ENCODE measurements at places on chromosomes 13 and 19.

DNA sequence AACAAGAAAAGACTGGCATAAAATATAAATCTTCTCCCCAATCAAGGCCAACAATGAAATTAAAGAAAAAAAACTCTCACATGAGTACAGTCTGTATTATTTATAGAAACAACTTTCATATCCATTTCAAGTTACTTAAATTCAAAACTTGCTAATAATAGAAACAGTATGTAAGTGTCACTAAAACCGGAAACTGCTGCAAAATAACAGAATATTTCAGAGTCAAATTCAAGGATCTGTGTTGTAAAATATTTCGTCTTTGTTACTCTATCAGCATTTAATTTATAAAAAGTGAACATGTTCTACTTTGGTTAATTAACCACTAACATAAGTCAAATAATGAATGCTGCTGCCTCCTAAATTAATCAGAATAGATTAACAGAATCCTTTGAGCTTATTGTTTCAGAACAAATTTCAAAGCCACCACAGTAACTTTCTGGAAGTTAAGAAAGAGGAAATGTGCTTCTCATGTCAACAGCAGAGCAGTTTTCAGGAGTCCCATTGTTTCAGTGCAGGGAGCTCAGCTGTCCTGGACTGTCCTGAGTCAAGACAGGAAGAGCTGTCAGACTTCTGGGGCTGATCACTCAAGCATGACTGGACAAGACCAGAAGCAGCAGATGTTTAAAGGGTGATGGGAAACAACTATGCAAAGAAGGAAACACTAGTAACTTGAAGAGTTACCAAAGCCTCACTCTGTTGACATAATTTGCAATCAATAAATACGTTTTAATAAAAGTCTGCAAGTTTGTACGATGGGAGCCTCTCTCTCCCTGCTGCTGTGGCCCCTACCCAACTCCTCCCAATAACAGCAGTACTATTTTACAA is 76.9 kb downstream of the FOXO1 start:
- peak; percentile 97 for DNase-seq

DNA sequence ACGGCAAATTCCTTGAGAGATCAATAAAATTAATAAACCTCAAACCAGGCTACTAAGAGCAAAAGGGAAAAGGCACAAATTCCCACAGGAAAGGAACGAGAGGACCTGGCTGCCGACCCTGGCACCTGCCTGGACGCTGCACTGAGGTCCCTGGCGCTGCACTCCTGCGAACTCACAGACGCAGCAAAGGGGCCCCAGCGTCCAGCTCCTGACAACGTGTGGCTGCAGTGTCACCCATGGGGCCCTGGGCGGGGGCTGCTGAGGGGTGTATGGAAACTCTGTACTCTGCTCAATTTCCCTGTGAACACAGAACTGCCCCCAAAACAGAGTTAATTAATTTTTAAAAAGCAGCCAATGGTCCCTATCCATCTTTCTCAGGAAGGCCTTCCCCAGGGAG is 61.3 kb upstream of the C13orf46 start:
- no peak for DNase-seq

- DNase-seq, result no peak
Observed at GRCh38 chr19:42250183-42250665, 4.7 kb downstream of the ERF start.

- DNase-seq, result no peak
Observed at GRCh38 chr19:21151460-21151859, 9.6 kb downstream of the ZNF431 start.

GRCh38 chr13:45943120-45943519 is 91.6 kb upstream of the SIAH3 start:
- no peak for DNase-seq

- DNase-seq, result no peak
Observed at GRCh38 chr13:44271031-44271455, 102.6 kb upstream of the SERP2 start.

GRCh38 chr19:5832527-5833216 is 6.8 kb downstream of the FUT6 start:
- no peak for DNase-seq

- DNase-seq, result no peak
Observed at GRCh38 chr13:72890546-72890945, 108.6 kb downstream of the PIBF1 start.

- DNase-seq, result no peak
Observed at GRCh38 chr19:42558450-42559150, 30.3 kb upstream of the CEACAM1 start.

GRCh38 chr19:45960595-45961235 is 12.9 kb downstream of the NOVA2 start:
- no peak for DNase-seq

GRCh38 chr19:6861683-6862286 is 25.6 kb upstream of the ADGRE1 start:
- DNase-seq, result peak; percentile 20

DNA sequence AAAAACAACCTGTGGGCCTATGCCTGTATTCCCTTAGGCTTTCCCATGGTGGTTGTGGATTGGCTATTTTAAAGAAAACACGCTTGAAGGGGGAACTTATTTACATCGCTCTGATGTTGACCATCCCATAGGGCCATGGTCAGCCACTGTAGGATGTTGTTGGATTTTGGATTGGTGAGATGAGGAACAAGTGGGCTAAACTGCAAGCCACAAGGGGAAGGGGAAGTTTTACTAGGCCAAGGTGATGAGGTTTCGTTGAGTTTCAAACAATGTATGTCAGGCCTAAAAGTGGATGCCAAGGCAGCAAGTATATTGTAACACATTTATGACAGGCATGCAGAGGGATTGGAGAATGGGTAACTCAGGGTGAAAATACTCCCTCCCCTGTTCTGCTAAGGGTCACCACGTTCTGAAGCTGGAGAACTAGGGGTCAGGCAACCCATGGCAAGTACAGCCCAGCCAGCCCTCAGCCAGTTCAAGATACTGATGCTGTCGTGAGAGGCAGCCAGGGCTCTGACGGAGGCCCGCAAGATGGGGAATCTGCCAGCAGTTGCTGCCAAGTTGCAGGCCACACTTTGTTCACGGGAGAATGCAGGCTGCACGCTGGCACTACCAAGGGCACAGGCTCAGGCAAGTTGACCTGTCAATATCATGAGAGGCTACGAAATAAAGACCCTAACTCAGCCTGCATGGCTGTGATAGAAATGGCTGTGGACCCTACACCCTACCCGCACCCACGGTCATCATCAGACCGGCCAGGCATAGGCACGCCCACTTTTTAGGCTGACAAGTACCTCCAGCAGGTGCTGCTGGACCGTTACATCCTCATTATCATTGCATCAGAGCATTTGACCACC is 11.1 kb downstream of the IRGC start:
- no peak for DNase-seq

DNA sequence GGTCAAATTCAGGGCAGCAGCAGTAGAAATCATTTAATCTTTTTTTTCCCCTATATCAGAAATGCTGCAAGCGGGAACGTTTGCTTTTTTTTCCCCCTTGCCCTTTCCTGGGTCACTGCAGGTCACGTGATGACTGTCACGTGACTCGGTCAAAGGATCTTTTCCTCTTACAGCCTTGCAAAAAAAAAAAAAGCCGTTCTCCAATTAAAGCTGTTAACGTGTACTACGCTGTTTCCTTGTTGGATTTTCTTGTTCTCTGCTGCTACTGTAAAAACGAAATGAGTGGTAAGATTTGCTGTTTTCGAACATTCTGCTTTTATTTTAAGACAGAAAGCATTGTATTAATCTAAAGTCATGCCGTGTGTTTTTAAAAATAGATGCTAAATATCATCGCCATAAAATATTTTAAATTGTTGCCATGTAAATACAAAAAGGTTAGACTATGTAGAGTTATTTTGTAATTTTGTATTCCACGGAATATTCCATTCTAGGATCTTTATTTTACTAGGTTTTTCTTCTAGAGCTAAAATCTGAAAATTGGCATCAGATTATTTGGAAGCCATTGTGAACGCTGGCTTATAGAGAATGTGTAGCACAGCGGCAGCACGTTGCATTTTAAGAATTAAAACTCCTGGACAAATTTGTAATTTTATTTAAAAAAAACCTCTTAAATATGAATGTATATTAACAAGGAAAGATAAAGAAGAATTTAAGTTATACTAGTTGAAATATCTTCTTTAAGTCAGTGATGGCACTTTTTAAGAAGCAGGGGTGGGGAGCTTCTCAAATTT is 109.8 kb upstream of the MLNR start:
- DNase-seq, result peak; percentile 92

GRCh38 chr19:51071095-51071405 is 6.2 kb upstream of the KLK13 start:
- no peak for DNase-seq

DNA sequence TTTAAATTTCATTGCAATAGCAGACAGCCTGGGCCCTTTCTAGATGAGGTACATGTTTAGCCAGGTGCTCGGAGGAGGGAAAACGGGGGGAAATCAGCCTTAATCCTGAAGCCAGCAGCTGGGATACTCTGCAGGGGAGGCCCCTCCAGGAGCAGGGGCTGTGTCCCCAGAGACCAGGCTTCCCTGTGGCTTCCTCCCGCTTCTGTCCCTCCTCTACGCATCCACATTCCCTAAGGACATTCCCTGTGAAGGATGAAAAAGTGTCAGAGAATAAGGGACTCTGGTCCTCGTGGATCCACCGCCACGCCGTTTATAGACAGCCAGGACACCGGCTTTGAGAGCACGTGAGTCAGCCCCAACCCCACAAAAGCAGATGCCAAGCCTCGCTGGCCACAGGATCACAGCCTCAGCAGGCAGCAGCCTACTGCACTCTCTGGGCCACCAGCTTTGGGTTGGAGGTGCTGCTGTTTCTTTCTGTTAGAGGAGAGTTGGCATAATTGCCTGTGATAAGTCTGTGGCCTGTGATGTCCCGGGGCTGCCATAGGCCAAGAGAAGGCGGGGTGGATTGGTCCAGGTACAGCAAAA is 36.7 kb upstream of the RANBP3 start:
- no peak for DNase-seq

DNA sequence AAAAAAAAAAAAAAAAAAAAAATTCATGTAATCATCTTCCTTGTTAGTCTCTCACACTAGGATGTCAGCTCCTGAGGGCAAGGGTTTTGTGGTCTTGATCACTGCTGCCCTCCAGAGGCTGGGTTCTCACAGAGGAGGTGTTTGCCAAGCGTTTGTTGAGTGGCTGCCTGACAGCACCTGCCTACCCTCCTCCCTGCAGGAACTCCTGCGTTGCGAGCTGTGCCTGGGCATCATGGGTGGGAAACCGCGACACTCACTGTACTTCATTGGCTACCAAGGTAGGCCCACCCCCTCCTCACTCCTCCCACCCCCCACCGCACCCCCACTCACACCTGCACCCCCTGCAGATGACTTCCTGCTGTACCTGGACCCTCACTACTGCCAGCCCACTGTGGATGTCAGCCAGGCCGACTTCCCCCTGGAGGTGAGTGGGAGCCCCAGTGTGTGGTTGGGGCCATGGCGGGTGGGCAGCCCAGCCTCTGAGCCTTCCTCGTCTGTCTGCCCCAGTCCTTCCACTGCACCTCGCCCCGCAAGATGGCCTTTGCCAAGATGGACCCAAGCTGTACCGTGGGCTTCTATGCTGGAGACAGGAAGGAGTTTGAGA is 8.1 kb downstream of the ATG4D start:
- peak; percentile 54 for DNase-seq

- peak; percentile 91 for DNase-seq
Observed at GRCh38 chr19:3700242-3701032, at the start of gene PIP5K1C. TSS of gene PIP5K1C (minus strand) at chr19:3700468. CDS start at chr19:3700390, 78 bp downstream.

- DNase-seq, result no peak
Observed at GRCh38 chr19:38970664-38971532, 4.6 kb downstream of the FBXO17 start.

DNA sequence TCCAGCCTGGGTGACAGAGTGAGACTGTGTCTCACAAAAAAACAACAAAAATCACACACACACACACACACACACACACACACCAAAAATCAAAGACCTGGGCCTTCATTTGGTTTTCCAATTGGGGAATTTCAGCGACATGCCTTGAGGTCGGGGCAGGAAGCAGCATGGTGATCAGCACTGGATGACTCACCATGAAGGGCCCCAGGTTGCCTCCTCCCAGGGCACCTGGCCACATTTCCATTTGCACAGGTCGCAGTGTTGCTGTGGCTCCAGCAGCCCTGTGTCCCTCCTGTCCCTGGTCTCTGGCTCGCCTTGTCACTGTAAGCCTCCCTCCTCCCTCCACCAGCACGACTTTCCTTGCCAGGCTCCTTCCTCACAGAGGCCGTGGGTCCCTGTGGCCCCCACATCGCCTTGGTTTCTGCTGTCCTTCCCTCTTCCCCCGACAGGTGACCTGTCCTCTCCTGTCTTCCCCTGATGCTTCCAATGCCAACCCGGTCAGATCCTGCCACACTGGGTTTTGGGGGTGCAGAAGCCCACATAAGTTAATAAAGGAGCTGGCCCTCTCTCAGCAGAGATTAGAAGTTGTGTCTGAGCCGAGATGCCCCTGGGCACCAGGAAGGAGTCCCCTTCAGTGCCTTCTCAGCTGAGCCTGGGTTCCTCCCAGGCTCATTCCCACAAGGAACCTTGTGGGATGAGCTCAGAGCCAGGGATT is 66.7 kb downstream of the GPR12 start:
- no peak for DNase-seq

DNA sequence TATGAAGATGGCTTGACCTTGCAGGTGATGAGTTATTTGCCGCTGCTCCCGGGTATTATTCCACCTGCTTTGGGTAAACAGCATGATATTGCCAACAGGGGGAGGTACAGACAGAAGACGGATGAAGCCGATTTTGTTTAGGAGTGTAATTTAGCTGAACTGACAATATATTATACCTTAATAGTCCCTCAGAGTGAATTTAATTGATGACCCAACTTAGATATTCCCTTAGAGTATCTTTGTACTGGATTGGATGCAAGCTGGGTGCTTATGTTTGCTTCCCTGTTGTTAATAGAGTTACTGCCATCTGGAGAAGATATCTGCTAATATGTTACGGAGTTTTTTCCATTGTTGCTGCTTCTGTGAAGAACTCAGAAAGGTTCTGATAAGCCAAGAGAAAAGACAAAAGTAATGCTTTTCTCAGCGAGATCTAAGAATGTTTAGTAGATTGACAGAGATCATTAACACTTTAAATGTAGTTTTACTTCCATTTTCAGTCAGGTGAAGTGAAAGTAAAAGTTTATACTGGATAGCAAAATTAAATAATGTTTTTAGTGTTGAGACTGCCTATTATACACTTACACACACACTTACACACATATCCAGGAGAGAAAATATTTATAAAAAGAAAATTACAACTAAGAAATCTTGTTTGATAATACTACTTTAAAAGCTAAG is 2220.8 kb upstream of the PCDH20 start:
- DNase-seq, result no peak

- DNase-seq, result peak; percentile 96
Observed at GRCh38 chr19:13104360-13104847, 1.7 kb upstream of the LYL1 start.

GRCh38 chr19:6340493-6341201 is 7.2 kb upstream of the ACER1 start:
- peak; percentile 17 for DNase-seq

GRCh38 chr13:47826471-47826870 is 174.6 kb downstream of the SUCLA2 start:
- no peak for DNase-seq

DNA sequence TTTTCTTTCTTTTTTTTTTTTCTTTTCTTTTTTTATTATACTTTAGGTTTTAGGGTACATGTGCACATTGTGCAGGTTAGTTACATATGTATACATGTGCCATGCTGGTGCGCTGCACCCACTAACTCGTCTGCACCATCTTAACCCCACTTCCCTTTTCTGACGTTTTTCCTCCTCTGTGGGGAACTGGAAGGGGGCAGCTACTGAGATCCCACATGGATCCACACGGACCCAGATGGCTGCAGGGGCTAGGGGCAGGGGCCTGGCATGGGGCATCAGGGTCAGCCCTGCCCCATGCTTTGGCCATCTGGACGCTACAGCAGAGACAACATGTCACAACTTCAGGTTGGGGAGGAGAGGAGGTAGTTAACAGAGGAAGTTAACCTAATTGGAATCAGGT is 54.3 kb downstream of the RUBCNL start:
- no peak for DNase-seq

Data from OCI-LY7 (cell line).